Sciatic nerve (tissue), 2 donors: ENCODE measurements at places on chromosomes 1 and 21. TPM values are rescaled to one million over a fixed set of nuclear protein-coding genes. Genes with fewer than 3 reads are reported as not detected.

CNR2 gene
- 0.09 TPM for total RNA-seq

IGSF21 gene
- 4.5 TPM for total RNA-seq

SPOCD1 gene
- total RNA-seq, result 1.3 TPM

PPT1 gene
- 80.3 TPM for total RNA-seq

DNAI4 gene
- 70.9 TPM for total RNA-seq

GBP1 gene
- 38.4 TPM for total RNA-seq

PCP4 gene
- 8.5 TPM for total RNA-seq

ASCL5 gene
- not detected for total RNA-seq

RXFP4 gene
- total RNA-seq, result not detected

TTC22 gene
- 0.36 TPM for total RNA-seq

ROR1 gene
- 16.7 TPM for total RNA-seq

SLC6A17 gene
- total RNA-seq, result not detected

ST6GALNAC3 gene
- total RNA-seq, result 12.3 TPM

MPL gene
- 0.40 TPM for total RNA-seq

ADGRB2 gene
- total RNA-seq, result 5.2 TPM

GJA9 gene
- not detected for total RNA-seq

OR2G6 gene
- total RNA-seq, result not detected

CA14 gene
- 0.71 TPM for total RNA-seq

CXADR gene
- 3.0 TPM for total RNA-seq

MEX3A gene
- 1.2 TPM for total RNA-seq

NHLH1 gene
- total RNA-seq, result not detected

CYP4A11 gene
- 0.36 TPM for total RNA-seq
